Kasumi-1 (cell line): ENCODE measurements at places on chromosomes 2 and 18.
A peak's percentile ranks its signal among the peaks of the same experiment; 100 is the strongest.

- DNase-seq, result no peak
Measured at GRCh38 chr2:200089040-200089755, 133.8 kb downstream of the MAIP1 start.

- peak; percentile 56 for DNase-seq
Measured at GRCh38 chr2:131673400-131674173, 145.9 kb downstream of the CCDC74A start.

DNA sequence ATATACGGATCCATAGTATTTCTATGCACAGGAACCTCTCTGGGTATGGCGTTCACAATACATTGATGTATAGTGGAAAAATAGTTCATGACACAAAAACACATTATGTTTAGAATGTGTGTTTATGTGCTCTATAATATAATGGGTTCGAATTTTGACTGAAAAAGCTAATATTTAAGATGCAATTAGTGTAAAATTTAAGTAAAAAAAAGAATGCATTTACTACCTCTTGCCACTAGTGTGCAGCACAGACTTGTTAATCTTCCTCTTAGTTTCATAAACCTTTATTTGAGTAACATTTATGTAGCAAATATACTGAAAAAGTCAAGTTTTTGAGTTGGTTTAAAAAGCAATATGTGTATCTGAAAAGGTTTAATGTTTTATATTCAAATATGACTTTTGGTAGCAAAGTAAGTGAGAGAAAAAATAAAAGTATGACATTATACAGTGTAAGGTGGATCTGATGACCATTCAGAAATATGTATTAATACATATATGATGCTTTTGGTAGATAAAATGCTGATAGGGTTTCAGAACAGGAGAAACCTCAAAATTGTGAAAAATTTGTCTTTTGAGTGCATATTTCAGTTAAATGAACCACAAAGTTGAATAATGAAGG lies 49.4 kb downstream of the CCDC102B start:
- peak; percentile 80 for DNase-seq

DNA sequence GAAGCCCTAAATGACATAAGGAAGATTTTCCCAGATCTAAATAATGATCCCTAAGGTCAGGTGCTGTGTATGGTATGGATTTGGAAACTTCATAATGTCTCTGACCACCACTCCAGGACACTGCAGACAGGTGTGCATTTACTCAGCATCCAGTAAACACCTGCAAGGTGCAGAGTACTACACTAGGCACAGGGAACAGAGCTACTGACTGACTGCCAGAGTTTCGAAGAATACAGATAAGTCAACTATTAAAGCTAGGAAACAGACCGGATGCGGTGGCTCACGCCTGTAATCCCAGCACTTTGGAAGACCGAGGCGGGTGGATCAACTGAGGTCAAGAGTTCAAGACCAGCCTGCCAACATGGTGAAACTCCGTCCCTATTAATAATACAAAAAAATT lies 65.0 kb downstream of the ATP8B1 start:
- no peak for DNase-seq

- no peak for DNase-seq
Measured at GRCh38 chr2:101995804-101996203, 4.0 kb downstream of the IL1R2 start.

GRCh38 chr2:10518470-10519393 lies 70.6 kb upstream of the ODC1 start:
- DNase-seq, result no peak

- DNase-seq, result no peak
Measured at GRCh38 chr2:20060106-20060505, 8.7 kb upstream of the LAPTM4A start.

DNA sequence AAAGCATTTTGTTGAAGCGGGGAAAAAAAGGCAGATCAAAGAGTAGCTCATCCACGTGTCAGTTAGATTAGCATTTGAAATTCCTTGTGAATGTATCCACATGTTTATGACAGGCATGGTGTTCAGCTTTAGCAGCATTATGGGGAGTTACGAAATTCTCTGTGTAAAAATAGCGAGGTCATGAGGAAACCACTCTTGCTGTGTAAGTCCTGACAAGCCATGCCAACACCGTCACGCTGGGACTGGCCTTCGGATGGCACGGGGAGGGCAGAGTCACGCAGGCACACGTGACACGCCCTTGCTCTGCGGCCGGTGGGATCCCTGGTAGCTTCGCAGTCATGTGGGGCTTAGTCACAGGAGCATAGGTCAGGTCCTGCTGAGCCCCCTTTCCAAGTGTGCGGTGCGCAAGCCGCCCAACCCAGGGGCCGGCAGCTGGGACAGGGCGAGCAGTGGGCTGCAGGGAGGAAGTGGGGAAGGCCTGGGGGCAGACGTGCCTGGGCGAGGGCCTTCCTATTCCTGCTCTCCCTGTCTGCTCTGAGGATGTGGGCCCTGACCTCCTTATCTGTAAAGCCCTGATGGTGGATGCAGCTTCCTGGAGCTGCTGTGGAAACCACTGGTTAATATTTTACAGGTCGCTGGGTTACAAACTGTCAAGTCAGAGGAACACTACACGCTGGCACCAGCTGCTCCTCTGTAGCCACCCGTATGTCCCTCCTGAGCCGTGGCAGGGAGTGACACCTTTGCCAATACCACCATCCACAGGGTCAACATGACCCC lies 18.0 kb downstream of the MBP start:
- peak; percentile 95 for DNase-seq
